Activated CD8-positive, alpha-beta T cell treated with anti-CD3 and anti-CD28 coated beads, Interleukin-2, amount 10 ng/mL, durations not matched to agents 7 days and 5 days (primary cell): ENCODE measurements at places on chromosomes 3 and 15. TPM values are rescaled to one million over a fixed set of nuclear protein-coding genes. Genes with fewer than 3 reads are reported as not detected.

- no peak for DNase-seq
Measured at GRCh38 chr3:171249245-171249644, 211.0 kb downstream of the TNIK start.

The SKOR1 gene
- 0.21 TPM for total RNA-seq

DNA sequence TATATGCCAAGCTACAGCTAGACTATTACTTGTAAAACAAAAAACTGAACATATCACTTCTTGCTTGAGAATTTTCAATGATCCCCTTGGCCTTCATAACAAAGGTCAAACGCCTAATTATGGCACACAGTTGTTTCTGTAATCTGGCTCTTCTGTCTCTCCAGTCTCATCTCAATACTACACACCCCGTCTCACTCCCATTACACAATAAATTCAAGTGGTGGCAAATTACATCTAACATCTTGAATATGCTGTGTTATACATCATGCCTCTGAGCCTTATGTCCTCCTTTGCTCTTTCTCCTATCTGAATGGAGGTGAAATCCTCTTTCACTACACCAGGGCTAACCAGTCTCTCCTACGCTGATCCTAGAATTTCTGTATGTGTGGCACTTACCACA lies 140.4 kb downstream of the TBL1XR1 start:
- DNase-seq, result no peak

DNA sequence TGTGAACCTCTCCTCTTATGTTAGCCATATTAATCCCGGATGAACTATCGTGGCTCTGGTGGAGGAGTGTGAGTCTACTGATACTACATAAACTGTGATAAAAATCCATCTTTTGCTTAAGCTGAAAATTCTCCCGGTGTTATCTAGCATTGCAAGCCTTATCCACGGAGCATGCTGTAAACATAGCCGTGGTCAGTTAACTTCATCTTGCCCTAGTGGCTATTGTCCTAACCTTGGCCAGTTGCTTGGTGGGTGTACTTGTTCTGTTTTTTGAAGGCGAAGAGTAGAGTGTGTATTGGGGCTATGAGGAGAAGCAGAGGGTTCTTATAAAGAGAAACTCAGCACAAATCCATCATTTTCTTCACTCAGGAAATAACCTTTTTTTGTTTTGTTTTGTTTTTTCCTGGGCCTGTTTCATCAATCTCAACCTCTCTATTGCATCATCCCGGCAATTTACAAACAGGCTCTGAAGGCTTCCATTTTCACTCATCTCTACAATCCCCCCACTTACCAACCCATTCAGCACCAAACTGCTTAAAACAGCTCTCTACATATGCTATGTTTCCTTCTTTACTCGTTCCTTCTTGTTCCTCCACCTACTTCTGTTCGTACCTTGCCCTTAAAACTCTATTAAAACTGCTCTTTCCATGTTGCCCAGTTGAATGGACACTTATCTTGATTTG lies 135.5 kb upstream of the PTX3 start:
- no peak for DNase-seq

- no peak for DNase-seq
Measured at GRCh38 chr15:42194513-42194912, 13.6 kb downstream of the VPS39 start.

GRCh38 chr15:77867266-77868047 lies 210.1 kb downstream of the TBC1D2B start:
- DNase-seq, result no peak

The SMC4 gene
- total RNA-seq, result 292 TPM

DNA sequence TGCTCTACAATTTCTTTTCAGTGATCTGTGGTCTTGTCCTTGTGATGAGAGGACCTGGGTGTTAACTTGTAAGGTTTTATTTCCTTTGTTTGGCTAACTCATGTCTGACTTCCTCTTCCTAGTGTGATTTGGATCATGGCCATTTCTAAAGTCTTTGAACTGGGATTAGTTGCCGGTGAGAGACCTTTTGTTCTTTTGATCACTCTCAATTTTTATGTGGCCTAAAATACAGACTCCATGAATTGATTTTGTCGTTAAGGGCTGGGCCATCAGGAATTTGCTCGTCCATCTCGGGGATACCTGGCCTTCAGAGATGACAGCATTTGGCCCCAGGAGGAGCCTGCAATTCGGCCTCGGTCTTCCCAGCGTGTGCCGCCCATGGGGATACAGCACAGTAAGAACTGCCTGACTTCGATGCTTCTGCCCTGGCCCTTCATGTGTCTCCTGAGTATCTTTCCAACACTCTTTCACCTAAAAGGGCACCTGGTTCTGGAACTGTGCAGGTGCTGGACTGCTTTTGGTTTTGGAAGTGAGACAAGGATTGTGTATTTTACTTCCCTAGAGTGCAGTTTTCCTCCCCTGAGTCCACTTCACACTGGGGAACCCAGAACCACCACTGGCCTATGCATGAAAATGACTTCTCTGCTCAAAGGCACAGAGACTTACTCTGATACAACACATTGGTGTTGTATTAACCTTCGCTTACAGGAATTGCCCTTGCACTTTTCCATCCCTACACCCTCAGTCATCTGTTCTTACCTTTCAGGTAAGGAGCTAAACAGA lies 13.1 kb upstream of the LRRC2 start:
- no peak for DNase-seq
